ENCODE measurements at places on chromosomes 12 and 14.

DNA sequence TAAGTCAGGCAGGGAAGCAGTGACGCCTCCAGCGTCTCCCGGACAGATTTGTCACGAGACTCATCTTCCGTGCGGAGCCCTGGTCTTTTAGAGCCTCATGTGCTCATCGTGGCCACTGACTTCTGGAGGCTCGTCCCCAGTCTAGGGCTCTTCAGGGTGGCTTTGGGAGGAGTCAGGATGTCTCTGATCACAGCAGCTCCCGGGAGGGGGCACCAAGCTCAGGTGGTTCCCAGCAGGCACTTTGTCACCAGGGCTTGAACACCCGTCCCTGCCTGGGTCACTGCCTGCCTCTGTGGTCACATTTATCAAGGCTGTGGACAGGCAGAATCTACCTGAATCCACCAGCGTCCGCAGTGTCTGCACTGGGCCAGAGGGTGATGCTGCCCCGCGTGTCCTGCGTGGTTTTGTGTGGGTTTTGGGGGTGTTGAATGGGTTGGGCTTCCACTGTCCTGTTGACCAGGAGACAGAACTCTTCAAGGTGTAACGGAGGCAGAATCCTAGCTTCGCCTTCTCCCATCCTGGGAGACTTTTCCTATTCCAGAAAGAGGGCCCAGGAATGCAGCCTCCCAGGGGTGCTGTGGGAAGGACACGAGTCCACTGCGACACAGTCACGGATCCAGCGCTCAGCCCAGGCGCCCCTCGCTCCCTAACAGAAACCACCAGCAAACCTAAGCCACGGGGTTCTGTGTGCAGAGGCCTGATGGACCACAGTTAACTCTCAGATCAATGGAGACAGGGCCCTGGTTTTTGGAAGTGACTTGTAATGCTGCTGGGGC is 132.3 kb downstream of the ADGRD1 start:
- DNase-seq: no peak

- no peak for DNase-seq
These were observed 47.2 kb downstream of the PEBP1 start for GRCh38 chr12:118183155-118183554.

DNA sequence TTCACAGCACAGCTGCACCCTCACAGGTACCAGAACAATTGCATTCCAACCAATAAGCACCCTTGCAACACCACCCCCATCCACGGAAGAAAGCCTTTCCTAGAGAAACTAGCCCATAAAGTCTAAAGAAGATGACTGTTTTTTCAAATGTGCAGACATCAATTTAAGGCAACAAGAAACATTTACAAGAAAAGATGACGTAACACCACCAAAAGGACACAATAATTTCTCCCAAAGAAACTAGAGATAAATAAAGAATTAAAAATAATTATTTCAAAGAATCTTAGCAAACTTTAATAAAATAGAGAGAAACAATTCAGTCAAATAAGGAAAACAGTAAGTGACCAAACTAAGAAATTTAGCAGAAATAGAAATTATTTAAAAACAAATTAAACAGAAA is 352.3 kb upstream of the ATXN7L3B start:
- no peak for DNase-seq

- no peak for DNase-seq
These were observed 98.9 kb upstream of the EGLN3 start for GRCh38 chr14:34049790-34050189.

GRCh38 chr12:633731-634130 is 29.5 kb downstream of the NINJ2 start:
- no peak for DNase-seq

DNA sequence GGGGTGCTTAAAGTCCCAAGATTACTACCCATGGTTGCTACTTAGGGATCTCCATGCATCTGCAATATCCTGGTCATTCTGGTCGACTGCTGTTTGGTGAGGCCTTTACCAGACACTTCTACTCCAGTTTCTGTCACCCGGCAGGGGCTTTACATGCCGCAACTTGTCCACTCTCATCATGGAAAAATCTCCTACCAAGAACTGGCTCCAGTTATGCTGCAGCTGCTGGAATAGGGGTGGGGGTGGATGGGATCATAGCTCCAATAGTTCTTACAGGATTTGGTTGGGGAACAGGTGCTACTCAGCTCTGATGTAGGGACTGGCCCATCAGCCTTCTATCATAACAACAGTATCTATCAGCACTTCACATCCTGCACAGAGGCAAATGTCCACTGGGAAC is 51.6 kb downstream of the SPTB start:
- DNase-seq: no peak

- no peak for DNase-seq
These were observed 10.2 kb upstream of the PRMT8 start for GRCh38 chr12:3480764-3481163.
